ENCODE measurements at places on chromosomes 11 and 22.

GRCh38 chr11:111585371-111585770, 16.9 kb upstream of the SIK2 start:
- DNase-seq: no peak

GRCh38 chr11:55967914-55968313, 1.8 kb downstream of the OR10AG1 start:
- no peak for DNase-seq

GRCh38 chr11:1934335-1935155, 12.6 kb upstream of the MRPL23 start:
- no peak for DNase-seq

DNA sequence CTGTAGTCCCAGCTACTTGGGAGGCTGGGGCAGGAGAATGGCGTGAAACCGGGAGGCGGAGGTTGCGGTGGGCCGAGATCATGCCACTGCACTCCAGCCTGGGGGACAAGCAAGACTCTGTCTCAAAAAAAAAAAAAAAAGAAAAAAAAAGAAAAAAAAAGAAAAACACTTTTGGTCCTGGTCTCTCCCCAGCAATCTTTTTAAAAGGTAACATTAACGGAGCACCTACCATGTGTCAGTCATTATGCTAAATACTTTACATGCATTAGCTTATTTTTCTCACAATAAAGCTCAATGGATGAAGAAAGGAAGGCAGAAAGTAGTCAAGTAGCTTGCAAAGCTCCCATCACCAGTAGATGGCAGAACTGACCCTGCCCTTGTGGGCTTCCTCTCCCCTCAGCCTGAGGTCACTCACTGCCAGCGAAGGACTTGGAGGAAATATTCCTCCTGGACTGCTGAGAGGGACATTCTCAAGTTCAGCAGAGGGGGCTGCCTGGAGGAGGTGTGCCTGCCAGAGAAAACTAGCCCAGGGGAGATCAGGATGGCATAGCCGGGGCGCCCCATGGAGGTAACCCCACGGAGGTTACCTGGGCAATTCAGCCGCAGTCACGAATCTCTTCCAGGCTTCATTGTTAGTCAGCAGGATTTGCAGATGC, 15.5 kb downstream of the APOL3 start:
- peak; percentile 66 for DNase-seq

DNA sequence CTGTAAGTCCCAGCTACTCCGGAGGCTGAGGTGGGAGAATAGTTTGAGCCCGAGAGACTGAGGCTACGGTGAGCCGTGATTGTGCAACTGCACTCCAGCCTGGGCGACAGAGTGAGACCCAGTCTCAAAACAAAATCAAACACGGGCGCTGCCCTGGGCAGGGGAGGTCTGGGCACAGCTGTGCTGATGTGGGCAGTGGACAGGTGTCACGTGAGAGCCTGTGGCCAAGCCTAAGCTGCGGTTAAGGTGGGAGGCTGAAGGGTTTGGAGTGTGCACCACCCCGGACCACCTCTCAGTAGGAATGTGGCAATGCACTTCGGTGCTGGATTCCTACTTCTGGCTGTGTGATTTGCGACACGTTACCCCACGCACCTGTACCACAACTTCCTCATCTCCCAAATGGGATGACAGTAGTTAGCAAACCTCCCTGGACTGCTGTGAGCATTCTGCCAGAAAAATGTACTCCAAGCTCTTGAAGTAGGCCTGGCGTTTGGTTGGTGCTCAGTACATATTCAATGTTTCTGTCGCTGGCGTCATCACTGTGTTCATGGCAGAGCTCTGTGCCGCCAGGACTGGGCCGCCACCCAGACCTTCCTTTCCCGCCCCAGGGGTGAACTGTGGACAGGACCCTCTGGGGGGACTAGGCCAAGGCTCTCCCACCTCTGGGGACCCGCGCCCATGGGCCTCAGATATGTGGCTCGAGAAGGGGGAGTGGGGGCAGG, 807 bp upstream of the ZNF74 start:
- DNase-seq: no peak

- DNase-seq: peak; percentile 92
Observed at GRCh38 chr11:124673333-124674167, at the start of the genes SIAE and SPA17. Gene SIAE (minus strand): TSS chr11:124673739. CDS start chr11:124673708, 31 bp downstream. Gene SPA17 (plus strand): TSS chr11:124673904. CDS start chr11:124675265, 1,361 bp downstream.

DNA sequence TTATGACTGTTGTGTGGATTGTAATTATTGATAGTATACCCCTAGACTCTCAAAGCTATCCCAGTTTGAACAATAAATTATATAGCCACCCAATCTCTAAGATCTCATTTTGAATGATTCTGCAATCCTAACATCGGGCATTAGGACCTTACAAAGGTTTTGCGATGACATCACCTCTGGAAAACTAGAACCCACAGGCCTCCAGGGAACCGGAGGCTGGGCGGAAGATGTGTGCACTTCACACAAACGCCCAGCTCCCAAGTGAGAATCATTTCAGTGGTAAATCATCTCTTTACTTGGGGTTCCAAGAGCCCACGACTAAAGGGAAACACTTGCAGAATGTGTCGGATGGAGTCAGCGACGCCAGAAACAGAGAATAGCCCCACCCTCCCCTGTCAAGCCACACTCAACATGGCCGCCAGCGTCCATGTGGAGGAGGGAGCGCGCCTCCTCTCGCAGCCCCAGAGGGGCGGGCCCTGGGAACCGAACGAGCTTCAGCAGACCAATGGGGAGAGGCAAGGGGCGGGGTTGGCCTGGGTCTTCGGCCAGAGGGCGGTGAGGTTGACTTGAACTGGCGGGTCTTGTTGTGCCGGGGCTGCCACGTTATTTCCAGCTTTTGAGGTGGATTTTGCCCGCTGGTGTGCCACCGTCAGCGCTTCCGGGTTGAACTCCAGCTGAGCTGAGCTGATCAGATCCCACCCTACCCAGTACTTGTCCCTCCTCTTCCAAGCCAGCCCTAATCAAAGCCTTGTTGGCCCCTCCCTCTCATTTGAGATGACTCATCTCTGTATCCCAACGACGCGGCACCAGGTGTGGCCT, 8.4 kb upstream of the MRPL48 start:
- peak; percentile 99 for DNase-seq

DNA sequence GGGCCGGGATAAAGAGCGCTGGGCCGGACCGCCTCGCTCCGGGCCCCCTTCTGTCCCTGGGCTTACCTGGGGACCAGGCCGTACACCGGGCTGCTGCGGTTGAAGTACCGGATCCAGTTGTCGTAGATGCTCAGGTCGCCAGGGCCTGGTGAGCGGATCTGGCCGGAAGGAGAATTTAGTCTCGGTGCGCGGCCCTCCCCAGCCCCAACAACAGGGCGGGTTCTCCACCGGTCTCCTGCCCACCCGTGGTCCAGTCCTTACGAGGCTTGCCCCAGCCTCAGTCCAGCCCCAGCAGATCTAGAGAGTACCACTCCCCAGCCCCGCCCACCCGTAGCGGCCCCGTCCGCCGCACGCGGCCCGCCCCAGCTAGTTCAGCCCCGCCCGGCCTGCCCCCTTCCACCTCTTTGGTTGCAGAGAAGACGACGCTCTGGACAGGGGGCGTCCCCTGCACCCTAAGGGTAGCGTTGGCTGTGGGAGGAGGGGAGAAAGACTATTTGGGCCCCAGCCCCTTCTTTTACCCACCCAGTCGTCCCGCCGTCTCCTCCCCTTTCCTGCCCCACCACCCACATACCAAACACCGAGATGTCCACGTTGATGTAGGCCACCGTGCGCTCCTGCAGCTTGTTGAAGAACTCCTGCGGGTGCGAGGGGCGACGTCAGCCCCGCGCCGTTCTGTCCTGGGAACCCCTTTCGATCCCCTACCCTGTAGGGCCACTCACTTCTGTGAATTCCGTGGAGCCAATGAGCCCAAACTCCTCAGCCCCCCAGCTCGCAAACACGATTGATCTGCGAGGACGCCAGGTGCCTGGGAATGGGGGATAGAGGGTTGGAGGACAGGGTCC, 6.8 kb downstream of the SAC3D1 start:
- DNase-seq: no peak

DNA sequence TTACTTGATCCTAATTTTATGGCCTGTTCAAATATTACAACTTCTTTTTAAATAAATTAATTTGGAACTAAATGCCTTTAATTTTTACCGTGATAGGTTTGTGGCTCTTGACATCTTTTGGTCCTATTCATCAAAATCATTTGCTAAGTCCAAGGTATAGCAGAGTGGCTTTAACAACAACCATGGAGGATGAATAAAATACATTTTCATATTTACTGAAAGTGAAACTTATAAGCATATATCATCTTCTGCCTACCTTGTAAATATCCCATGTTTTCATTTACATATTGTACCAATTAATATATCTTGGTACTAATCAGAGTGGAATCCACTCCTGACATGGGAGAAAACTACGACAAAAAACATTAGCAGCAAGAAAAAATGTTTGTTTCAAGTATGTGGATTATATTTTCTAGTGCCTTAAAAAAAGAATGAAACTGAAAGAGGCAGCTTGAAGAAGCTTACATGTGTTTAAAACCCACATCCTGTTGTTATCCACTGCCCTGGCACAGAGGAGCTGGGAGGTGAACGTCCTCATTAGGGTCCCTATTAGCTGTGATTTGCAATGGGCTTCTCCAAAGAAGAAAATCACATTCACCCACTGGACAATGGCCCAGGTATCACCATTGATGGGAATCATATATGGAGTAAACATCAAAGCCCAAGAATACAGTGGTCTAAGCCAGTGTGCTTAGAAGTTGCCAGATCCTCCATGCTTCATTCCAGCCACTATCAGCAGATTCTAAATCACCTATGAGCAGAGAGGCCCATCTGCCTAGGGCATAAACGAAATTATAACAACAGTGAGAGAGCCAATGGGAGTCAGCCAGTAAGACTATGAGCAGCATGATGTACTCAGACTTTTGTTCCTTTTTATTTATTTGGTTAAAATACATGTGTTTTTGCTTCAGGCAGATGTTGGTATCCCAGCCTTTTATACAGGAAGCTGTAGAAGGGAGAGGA, 84.7 kb downstream of the MAML2 start:
- no peak for DNase-seq

DNA sequence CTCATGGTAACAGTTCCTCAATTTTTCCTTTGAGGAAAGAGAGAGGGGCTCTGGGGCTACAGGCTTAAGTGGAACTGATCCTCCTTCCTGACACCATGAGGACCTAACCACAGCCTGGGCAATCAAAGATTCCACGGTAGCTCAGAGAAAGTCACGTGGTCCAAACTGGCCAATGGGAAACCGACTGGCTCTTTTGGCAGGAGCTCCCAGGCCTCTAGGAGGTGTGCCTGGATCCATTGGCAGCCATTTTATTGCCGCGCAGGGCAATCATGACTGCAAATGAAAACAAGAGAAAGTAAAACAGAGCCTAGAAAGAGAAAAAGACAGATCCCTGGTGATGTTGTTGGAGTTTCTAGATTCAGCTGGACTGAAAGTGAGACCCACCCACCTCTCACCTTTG, 27.3 kb upstream of the ASPHD2 start:
- no peak for DNase-seq

- no peak for DNase-seq
Observed at GRCh38 chr11:32105871-32106560, 15.1 kb downstream of the RCN1 start.
